ENCODE measurements at places on chromosomes 6 and 20.

GRCh38 chr6:49462071-49462470 lies 982 bp downstream of the MMUT start:
- DNase-seq: no peak

DNA sequence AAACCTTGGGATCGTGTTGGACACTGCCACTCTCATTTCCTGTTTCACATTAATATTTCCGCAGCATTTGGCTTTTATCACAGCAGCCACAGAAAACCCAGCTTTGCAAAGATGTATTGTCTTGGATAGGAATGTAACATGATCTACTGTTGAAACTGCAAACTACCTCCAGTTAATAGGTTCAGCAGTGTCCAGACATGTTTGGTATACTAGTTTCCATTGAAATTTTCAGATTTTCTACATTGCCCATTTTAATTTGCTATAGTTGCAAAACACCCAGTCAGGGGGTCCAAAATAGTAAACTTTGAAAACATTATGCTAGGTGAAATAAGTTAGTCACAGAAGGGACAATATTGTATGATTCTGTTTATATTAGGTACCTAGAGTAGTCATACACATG lies 3.3 kb downstream of the ANKRD6 start:
- DNase-seq: no peak

DNA sequence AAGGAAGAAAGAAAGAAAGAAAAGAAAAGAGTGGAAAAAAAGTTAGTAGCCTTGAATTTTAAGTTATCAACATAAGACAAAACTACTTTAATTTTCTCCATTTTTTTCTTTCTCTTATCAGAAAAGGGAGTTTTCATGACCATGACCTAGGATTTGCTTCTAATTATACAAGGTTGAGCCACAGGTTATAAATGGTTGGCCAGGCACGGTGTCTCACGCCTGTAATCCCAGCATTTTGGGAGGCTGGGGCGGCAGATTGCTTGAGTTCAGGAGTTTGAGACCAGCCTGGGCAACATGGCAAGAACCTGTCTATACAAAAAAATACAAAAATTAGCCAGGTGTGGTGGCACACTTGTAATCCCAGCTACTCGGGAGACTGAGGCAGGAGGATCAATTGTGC lies 7.8 kb upstream of the MTRES1 start:
- DNase-seq: no peak

DNA sequence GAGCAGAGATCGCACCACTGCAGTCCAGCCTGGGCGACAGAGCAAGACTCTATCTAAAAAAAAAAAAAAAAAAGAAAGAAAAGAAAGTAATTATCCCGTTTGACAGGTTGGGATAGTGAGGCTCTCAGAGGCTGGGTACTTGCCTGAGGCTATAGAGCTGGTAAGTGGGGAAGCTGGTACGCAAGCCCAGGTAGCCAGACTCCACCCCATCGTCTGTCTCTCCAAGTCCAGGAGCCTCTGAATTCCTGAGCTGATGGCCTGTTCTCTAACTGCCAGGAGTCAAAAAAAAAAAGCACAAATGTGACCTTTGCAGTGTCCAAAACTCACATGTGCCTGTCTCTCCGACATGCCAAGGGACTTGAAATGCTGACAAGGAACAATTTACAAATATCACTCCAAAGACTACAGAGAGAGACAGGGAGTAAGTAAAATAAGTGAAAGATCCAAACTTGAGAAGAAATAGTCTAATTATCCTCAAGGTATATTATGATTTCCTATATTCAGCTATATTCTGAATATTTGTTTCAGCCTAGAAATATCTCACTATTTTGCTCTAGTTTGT lies 109.1 kb upstream of the SCAF8 start:
- DNase-seq: no peak

DNA sequence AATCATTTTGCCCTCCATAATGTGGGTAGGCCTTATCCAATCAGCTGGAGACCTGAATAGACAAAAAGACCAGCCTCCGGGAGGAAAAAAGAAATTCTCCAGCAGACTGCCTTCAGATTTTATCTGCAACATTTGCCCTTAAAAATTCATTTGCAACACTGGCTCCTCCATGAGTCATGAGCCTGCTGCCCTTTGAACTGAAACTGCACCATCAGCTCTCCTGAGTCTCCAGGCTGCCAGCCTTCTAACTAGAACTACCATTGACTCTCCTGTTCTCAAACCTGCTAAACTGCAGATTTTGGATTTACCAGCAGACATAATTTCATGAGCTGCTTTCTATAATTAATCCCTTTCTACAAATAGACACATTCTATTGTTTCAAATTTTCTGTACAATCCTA lies 223.9 kb upstream of the THEMIS start:
- DNase-seq: no peak

- no peak for DNase-seq
Measured at GRCh38 chr20:37976887-37977286, 56.4 kb downstream of the TTI1 start.

- no peak for DNase-seq
Measured at GRCh38 chr20:34407962-34408474, 44.9 kb downstream of the ITCH start.

DNA sequence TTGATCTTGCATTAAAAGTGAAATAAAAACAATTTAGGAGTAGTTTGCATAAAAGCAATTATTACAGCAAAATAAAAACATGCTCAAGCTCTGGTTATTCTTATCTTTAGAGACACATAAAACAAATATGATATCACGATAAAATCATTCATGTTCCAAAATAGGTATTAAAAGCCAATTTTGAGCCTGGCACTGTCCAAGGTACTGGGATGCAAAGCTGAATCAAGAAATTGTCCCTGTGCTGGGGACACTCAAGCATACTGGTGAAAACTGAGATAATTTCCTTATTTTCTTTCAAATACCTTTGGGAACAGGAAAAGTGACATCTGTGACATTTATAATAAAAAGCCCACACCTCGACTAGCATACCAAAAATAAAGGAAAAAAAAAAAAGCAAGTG lies 931 bp upstream of the MTCL3 start:
- no peak for DNase-seq

- no peak for DNase-seq
Measured at GRCh38 chr6:100311707-100312251, 152.9 kb downstream of the SIM1 start.

DNA sequence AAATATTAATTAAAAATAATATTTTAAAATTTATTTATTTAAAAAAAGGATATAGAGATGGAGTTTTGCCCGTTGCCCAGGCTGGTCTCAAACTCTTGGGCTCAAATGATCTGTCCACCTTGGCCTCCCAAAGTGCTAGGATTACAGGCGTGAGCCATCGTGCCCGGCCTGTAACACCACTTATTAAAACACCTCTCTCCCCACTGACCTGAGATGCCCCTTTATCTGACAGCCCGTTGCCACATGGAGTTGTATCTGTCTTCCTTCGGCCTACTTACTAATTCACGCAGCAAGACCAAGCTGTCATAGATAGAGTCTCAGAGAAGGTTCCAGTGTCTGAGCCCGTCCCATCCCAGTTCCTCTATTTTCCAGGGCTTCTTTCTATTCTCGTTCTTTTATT lies 30.7 kb downstream of the KIF25 start:
- no peak for DNase-seq

DNA sequence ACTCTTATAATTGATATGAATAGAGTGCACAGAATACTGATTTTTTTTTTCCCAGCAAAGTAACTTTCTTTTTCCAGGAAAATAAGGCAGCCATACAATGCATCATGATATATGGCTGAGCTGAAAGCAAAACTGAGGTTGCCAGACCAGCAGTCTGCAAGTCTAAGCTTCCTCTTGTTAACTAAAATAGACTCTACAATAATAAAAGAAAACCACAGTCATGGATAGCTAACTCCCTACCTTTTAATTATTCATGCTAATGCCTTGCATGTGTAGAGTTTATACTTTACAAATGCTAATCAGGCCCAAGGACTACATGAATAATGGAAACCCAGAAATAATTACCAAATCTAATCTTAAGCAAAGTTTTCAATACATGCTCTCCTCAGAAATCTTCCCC lies 47.4 kb downstream of the MAP7 start:
- DNase-seq: no peak

DNA sequence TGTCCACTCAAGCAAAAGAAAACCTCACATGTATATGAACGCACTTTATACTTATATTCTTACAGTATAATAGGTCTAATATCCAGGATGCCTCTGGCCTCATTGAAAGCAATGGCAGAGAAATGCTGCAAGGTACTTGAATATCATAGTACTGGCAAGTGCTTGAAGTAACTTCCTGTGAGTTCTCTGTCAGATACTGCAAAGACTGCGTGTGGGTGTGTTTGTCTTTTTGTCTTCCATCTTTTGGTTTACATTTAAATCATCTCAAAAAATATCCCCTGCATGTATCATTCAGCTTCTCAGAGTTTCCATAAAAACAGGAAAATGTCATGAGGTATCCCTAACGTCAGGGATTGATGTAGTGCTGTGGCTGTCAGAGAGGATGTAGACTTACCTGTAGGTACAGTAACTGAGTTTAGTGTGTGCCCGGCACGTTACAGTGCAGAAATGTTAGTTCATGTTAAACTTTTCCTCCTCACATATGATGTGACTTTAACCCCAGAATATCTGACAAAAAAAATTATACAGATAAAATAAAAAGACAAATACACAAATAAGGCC lies 184.3 kb downstream of the DST start:
- no peak for DNase-seq

DNA sequence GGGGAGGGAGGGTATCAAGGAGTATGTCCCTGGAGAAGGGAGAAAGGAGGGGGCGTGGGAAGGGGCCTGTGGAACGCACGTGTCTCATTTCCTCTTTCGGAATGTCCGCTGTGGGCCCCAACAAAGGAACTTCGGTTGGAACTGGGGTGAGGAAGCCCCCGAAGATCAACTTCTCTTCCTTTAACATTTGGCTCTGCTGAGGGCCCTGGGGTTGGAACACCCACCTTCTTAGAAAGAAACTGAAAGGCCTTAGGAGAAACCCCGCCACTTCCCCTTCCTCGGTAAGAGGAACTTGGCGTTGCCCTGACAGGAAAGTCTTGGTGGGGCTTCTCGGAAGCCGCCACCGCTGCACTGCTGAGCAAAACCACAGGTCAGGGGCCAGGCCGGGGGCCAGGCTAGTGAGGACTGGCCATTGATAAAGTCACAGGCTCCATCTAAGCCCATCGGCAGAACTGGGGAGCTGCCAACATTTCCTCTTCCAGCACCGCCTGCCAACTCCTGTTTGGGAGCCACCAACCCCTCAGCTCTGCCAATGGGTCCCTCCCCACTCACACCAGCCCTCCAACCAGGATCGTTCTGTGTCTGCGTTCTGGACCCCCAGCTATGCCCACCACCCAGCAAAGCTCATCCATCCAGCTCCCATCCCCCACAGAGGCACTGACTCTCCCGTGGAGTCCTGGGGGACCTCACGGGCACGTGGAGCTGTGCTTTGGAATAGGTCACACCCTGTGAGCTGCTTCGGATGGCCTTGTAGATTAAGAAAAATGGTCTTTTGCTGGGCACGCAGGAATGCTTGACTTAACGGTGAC lies 44.8 kb downstream of the FGD2 start:
- DNase-seq: no peak

GRCh38 chr20:16444057-16444777 lies 129.0 kb downstream of the KIF16B start:
- DNase-seq: no peak

DNA sequence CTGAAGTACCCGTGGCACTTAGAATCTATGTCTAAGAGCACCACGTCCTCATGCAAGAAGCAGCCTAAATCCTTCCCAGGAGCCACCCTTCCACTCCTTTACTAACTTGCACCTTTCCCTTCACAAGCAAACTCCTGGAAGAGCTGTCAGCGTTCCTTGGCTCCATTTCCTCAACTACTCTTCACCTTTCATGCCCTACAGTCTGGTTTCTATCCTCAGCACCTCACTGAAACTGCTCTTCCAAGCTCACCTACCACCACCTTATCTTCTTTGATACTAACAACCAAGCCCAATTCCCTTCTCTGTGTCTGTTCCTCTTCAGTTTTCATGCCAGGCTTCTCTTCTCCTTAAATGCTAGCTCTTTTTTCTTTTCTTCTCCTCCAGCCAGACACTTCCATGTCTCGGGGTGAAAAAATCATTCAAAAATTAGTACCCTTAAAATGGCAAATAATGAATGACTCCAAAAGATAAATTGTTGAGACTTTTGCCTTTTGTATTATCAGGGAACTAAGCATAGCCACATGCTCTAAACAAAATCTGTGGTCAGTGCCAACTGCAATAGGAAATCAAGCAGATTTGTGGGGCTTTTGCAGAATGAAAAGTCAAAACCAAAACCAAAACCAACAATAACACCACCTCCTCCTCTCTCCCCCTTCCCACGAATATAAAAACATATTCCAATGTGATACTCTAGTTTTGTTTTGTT lies 149.6 kb upstream of the KCNK16 start:
- no peak for DNase-seq

DNA sequence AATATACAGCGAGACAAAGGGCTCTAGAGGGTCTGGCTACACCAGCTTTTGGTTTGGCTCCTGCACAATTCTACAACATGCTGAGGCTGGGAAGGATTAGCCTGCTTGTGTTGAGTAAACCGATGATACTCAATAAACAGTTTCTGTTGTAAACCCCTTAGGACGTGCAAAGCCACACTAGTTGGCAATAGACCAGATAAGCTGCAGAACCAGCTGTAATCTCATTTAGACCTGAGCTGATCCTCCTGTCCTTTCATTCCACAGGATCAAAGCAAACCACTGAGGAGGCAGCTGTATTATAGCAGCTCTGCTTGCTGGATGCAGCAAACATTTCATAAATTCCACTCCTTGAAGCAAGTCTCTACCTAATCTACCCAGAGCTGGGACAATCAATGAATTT lies 79.7 kb downstream of the MMS22L start:
- no peak for DNase-seq

DNA sequence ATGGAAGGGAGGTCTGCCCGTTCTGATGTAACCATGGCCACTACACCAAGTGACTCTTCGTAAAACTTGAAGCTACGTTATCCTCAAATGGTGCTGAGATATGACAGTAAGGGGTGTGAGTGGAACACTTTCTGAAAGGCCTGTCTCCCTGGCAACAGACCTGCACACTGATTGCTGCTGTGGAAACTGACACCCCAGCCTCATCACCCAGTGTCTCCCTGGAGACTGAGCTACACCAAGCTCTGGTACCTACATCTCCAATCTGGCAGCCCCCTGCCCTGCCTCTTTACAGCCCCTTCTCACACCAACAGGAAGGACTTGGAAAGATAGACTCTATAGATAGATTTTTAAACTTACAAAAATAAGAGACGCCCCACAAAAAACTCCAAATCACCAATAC lies 13.2 kb downstream of the PI16 start:
- no peak for DNase-seq

GRCh38 chr6:133991096-133991593 lies 38.1 kb downstream of the TBPL1 start:
- DNase-seq: no peak

DNA sequence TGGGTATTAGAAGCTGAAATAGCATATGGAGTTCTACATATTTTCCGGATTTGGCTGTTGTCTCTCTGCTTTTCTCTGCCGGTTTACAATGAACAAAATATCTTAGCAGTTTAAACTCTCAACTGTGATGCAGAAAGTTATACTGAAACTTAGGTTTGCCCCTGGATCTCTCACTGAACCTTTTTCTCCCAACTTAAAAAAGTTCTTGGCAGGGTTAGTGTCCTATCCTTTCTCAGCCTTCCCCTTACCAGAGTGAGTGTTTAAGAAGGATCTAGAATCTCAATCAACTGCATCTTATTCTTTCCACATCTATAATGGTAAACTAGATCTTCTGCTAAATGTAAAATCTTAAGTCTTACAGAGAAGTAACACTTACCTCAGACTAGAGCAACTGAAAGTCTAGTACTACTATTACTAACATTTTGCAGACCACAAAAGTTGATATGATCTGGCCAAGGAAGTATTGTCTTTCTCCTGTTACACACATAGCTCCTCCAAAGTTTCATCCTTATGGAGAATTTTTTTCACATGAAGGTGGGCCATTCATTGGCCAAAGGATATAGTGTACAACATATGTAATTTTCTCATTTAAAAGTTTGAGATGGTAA lies 392.3 kb upstream of the RUNX2 start:
- DNase-seq: no peak
